NCI-H345 (cell line): ENCODE measurements at places on chromosomes 1 and 21.

DNA sequence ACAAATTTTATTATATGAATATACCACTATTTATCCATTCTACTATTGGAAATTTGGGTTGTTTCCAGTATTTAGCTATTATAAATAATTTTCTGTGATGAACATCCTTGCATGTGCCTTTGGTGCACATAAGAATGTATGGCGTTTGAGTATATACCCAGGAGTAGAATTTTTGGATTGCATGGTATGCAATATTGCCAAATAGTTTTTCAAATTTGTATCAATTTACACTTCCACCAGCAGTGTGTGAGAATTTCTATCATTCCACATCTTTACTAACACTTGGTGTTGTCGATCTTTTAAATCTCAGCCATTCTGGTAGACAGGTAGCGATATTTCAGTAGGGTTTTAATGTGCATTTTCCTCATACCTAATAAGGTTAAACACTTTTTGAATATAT lies 9.2 kb upstream of the FNBP1L start:
- DNase-seq: no peak

GRCh38 chr1:59346429-59346828 lies 49.5 kb downstream of the FGGY start:
- peak; percentile 15 for DNase-seq

DNA sequence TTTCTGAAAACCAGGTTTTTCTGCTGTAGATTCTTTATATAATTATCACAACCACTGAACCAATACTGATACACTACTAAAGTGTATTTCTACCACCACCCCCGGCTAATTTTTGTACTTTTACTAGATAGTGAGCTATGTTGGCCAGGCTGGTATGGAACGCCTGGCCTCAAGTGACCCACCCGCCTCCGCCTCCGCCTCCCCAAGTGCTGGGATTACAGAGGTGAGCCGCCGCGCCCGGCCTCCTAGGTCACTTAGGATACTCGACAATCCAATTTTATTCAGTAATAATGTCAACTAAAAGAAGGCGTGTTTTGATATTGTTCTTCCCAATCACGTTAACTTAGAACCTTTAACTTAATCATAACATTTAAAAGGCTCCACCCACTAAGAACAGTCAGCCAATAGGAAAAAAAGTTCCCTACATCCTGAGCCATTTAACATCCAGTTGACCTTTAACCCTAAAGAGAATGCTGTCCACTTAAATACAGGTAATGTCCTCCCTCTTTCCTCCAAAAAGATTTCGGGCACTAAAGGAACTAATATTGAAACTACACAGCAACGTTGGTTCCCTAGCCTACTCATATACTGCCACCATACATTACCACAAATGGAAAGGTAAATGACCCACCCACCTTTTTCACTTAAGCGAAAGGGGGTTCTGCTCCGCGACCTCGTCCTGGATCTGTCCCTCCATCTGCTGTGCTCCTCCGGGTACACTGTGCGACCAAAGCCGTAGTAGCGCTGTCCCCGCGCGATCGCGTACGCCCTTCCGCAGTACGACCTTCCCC lies 1.2 kb downstream of the RSRP1 start:
- no peak for DNase-seq

DNA sequence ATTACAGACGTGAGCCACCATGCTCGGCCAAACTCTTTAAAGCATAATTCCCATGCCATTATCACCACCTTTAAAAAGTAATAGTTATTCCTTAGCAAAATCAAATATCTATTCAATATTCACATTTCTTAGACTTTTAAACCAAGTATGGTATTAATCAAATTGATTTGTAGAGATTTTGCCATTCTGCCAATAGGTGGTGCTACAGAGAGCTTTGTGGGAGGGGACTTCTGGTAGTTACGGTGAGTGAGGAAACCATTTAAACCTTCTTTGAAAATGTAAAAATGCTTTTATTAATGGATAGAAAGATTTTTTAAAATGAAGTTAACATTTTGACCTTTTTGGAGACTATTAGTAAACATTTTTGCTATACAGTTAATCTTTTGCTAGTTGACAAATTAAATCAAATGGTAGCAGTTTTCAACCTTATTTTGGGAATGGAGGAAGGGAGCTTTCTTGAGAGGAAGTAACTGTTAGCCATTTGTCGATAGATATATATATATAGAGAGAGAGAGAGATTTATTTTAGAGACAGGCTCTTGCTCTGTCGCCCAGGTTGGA lies 19.3 kb downstream of the IARS2 start:
- DNase-seq: peak; percentile 1

GRCh38 chr1:161032409-161032808 lies 6.4 kb downstream of the TSTD1 start:
- no peak for DNase-seq

DNA sequence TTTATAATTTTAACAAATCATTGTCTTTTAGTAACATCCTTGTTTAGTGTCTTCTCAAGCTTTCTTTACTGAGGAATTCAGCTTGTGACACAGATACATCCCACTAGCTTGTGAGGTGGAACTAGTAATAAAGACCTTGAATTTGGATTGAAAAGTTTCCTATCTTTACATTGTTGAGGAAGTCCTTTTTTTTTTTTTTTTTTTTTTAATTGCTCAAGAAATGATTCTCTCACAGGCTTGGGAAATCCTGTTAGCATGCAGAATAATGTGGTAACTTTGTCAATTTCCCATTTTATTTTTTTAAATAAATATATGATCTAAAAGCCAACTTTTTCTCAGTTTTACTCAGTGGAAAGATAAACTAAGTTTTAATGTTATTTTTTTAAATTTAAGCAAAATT lies 15.8 kb downstream of the DENND2D start:
- DNase-seq: no peak

DNA sequence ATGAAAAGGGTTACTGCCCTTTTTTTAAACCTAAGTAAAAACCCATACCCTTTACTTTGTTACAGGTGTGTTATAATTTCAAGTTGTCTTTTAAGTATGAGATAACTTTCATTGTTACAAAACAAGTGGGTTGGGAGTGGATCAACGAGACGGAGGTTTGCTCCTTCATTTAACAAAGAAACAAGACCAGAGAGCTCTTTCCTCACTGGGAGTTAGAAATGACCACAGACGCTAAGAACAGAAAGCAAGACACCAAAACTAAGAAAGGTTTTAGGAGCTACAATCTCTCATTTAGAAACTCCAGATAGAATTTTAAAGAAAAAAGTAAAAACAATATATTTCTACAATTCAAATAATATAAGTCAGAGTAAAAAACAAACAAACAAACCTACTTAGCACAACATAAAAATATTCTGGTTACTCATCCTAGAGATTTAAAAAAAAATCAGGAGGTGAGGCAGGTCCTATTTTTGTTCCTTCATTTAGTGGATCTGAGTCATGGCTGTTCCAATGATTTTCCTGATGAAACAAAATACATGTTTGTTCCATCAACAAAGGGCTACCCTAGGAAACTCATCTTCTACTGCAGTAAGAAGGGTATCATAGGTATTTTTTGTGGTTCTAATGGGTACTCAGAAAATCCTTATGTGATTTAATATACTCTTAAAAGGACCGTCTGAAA lies 33.0 kb downstream of the APP start:
- DNase-seq: no peak

DNA sequence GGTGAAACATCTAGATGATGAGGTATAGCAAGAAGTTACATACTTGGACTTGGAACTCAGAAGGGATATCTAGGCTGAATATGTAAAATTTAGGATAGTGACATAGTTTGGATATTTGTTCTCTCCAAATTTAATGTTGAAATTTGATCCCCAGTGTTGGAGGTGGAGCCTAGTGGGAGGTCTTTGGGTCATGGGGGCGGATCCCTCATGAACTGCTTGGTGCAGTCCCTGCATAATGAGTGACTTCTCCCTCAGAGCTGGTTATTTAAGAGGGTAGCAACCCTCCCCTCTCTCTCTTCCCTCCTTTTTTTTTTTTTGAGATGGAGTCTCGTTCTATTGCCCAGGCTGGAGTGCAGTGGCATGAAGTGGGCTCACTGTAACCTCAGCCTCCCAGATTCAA lies 15.5 kb downstream of the ST3GAL3 start:
- DNase-seq: no peak

DNA sequence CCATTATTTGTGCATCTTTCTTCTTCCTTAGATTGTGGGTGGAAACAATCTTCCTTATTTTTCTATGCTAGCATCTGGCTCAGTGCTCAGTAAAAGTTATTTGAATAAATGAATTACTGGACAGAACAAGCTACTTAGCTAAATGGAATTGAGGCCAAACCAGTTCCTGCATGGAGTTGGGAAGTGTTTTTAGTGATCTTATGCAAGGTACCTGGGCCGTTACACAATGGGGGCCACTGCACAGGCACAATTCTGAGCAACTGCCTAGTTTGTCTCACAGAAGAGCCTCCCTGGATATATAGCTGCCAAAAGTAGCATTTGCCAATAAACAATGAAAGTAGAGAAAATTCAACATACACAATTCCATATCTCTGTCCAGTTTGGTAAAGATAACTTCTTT lies 27.0 kb upstream of the SERBP1 start:
- no peak for DNase-seq

GRCh38 chr1:218347336-218347722 lies 2.2 kb downstream of the TGFB2 start:
- peak; percentile 49 for DNase-seq

- no peak for DNase-seq
Measured at GRCh38 chr1:175514387-175514953, 228.9 kb downstream of the TNR start.
